ENCODE measurements at places on chromosomes 6 and 20.

- H3K27me3 ChIP-seq, result no peaks in the 10 kb centered on the region
- H3K4me1 ChIP-seq, result no peaks in the 10 kb centered on the region
- no peak overlapping the region for H3K27ac ChIP-seq
- DNase-seq, result no peak
- no peak overlapping the region for H3K4me3 ChIP-seq
- H3K36me3 ChIP-seq, result no peaks in the 10 kb centered on the region
Measured at GRCh38 chr6:70125602-70126001, 177.3 kb downstream of the COL9A1 start.

DNA sequence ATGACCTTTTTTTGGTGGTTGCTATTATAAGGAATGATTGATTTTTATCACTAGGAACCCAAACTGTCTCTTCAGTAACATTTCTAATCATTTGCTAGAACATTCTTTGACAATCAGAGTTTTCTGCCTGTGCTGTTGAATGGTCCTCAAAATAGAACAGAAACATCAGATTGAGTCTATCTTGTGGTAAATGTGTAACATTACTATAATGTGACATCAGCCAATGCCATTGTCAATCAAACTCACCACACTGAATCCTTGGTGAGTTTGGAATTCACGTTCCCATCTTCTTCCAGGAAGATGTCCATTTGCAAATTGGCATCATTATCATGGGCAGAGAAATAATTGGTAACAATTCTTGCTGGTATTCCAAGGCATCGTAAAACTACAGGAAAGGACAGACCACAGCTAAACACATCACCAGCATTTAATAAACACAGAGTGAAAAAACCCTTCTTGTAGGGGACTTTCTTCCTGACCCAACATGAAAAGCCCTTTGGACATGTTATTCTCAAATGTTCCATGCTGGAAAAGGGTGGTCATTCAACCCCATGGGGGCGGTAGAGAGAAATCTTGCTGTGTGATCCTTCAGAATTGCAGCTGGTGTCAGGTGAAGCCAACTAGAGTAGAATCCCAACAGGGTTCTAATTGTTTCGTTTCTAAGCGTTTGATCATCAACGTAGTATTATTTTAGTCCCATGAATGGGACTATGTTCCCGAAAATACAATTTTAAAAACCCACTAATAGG lies 98.5 kb downstream of the F13A1 start:
- DNase-seq, result no peak
- no peak overlapping the region for H3K27ac ChIP-seq
- H3K4me1 ChIP-seq, result no peaks in the 10 kb centered on the region
- H3K27me3 ChIP-seq, result no peaks in the 10 kb centered on the region
- H3K4me3 ChIP-seq, result no peak overlapping the region

DNA sequence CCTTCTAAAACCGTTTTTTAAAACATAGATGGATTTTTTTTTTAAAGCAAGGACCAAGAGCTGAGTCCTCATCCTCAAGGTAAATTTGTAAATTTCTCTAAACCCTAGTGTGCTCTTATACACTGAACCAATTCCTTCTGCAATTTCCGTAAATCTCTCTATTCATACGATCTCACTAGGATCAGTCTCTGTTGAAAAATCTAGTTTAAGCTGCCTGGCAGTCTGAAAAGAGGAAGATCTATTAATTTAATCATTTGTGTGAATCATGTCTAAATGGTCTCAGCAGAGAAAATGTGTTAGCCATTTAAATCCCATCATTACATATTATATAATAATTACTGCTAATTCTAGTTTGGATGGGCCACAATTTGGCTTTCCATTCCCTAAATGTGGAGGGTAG lies 184.2 kb upstream of the TSHZ2 start:
- H3K27ac ChIP-seq, result no peak overlapping the region
- H3K4me3 ChIP-seq, result no peak overlapping the region
- H3K27me3 ChIP-seq, result no peaks in the 10 kb centered on the region

DNA sequence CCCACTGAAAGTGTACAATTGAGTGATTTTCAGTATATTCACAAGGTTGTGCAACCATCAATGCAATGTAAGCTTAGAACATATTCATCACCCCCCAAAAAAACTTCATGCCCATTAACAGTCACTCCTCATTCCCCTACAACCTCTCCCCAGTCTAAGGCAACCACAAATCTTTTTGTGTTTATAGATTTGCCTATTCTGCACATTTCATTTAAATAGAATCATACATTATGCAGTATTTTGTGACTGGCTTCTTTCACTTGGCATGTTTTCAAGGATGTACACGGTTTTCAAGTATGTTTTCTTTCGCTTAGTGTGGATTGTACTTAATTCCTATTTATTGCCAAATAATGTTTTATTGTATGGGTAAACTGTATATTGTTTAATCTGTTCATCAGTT lies 329.3 kb upstream of the RNF24 start:
- peaks cover 14% of the 10 kb centered on the region for H3K27me3 ChIP-seq
- DNase-seq, result no peak
- no peaks in the 10 kb centered on the region for H3K4me1 ChIP-seq
- H3K27ac ChIP-seq, result no peak overlapping the region
- H3K4me3 ChIP-seq, result no peak overlapping the region

DNA sequence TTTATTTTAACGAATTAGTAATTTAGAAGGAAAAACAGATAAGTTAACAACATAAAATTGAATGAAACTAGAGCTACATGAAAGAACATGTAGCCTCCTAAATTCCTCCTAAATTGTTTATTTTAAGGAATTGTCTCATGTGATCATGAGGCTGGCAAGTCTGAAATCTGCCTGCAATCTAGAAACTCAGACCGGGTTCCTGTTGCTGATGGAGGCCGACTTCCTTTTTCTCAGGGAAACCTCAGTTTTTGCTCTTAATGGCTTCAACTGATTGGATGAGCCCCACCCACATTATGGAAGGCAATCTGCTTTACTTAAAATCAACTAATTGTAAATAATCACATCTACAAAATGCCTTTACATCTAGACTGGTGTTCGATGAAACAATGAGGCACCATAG lies 267.6 kb upstream of the PRND start:
- H3K36me3 ChIP-seq, result no peaks in the 10 kb centered on the region
- DNase-seq, result no peak
- H3K4me3 ChIP-seq, result no peak overlapping the region
- no peaks in the 10 kb centered on the region for H3K4me1 ChIP-seq

DNA sequence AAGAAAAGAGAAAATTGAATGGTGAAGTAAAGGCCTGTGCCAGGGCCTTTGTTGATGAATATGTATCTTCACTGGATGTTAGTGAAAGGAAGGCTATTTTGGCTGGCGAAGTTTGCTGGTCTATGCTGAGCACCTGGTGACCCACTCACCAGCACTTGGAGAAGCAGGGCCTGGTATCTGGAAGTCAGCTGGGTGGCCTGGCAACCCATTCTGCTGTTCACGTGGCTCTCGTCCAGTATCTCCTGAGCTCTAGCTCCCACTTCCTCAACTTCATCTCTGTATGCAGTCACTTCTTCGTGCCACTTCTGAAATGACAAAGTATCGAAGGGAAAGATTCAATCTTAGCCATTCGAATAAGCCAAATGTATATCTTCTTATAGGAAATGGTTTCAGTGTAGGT lies 283.7 kb downstream of the SYNE1 start:
- no peaks in the 10 kb centered on the region for H3K4me1 ChIP-seq
- no peak overlapping the region for H3K27ac ChIP-seq
- no peak for DNase-seq
- no peak overlapping the region for H3K4me3 ChIP-seq
- no peaks in the 10 kb centered on the region for H3K36me3 ChIP-seq

- peaks cover 14% of the 10 kb centered on the region for H3K36me3 ChIP-seq
- H3K4me3 ChIP-seq, result no peak overlapping the region
- no peak overlapping the region for H3K27ac ChIP-seq
- peaks cover 6% of the 10 kb centered on the region for H3K4me1 ChIP-seq
- no peak for DNase-seq
- no peaks in the 10 kb centered on the region for H3K27me3 ChIP-seq
Measured at GRCh38 chr6:145809785-145810184, 4.8 kb downstream of the FBXO30 start.

DNA sequence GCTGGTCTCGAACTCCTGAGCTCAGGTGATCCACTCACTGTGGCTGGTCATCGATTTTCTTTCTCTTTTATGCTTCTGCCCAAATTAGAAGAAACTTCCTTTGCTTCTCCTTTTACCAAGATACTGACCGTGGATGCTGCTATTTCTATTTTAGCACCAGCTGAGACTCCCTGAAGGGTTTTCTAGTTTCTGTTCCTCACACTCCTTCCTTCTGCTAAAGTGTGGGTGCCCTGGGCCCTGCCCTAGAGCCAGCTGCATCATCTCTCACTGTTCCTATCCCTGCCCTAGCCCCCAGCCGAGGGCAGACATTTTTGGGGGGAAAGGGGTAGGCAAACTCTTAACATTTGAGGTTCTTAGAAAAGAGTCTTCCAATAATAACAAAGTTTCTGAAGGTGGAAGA lies 6.3 kb downstream of the SMOC2 start:
- DNase-seq, result no peak
- no peaks in the 10 kb centered on the region for H3K36me3 ChIP-seq
- no peaks in the 10 kb centered on the region for H3K4me1 ChIP-seq
- H3K27me3 ChIP-seq, result peaks cover 18% of the 10 kb centered on the region

DNA sequence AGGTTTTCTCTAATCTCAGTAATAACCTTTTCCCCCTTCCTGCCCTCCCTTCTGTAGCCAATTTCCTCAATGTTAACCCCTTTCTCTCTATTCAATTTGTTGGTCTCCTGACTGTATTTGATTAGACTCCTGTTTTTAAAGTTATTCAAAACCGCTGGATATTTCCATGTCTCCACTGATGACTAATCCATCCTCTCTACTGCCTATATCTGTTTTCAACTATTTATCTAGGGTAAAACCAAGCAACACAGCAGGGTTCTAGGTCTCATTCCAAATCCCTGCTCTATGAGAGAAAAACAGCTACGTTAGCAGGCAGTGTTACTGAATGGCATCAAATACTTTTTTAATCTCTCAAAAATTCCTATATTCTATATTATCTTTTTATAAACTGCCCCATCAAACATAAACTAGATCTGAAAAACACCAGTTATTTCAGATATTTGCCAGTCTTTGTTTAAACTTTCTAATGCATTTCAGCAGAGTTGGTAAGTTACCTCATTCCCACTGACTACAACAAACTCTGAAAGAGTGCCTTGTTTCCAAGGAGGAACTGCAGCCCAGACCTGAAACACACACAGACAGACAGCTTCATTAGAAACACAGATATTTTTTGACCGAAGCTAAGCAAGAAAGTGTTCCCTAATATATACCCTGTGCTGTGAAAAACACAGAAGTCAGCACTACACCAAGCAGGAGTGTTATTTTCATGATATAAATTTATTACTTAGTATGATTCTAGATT lies 8.2 kb downstream of the RTN4IP1 start:
- no peaks in the 10 kb centered on the region for H3K27me3 ChIP-seq
- DNase-seq, result no peak
- no peaks in the 10 kb centered on the region for H3K4me1 ChIP-seq

DNA sequence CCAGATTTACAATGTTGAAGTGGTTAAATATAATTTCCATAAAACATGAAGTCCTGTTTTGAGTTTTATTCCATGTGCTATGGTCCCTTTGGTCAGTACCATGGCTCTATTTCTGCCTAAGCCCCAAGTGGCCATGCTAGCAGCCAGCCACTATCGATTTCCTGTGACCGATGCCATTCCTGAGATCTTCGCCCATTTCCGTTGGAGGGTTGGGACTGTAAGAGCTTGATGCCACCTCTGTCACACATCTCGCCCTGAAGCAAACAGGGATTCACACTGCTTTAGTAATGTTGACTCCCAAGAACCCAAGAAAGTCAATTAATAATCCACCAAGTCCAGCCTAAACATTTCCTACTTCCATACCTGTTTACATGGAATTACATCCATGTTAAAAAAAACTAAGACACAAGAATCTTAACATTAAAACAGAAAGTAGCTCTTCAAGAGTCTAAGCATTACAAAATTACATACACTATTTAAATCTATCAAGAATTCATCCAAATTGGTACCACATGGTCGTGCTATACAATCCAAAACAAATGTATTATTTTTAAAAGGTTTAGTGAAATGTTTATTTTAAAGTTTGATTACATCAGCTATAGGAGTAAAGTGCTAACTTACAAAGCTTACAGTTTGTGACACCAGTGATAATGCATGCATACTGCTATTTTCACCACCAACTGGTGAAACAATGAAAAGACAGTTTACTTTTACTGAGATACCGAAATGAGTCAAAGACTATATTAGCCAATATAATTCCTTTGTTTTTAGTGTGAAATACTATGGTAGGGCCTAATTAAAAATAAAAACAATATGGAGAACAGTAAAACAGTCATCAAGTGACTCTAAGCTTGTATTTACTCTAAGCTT lies 2.5 kb downstream of the RBM39 start:
- H3K4me3 ChIP-seq, result peak overlapping the region; percentile 66
- no peaks in the 10 kb centered on the region for H3K27me3 ChIP-seq
- H3K4me1 ChIP-seq, result peaks cover 55% of the 10 kb centered on the region
- DNase-seq, result no peak
- peak overlapping the region; percentile 99 for H3K27ac ChIP-seq

- H3K4me3 ChIP-seq, result no peak overlapping the region
- no peaks in the 10 kb centered on the region for H3K27me3 ChIP-seq
- H3K36me3 ChIP-seq, result no peaks in the 10 kb centered on the region
Measured at GRCh38 chr6:155528982-155529453, 73.4 kb upstream of the NOX3 start.

DNA sequence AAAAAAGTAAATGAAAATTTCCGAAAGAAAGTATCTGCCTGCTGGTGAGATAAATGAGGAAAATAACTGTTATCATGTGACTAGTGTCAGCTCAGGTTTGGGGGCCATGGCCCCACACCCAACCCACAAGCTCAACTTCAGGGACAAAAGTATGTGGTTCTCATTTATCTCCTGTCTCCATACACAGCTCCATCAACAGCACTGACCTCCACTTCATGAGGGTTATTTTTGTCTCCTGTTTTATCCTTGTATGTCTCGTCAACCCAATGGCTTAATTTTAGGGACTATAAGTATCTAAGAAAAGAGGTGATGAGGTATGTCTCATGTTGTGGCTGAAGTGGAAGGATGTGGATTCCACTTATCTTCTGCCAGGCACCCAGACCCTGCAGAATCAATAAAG lies 271.6 kb upstream of the RIN2 start:
- no peak overlapping the region for H3K4me3 ChIP-seq
- no peak for DNase-seq
- no peaks in the 10 kb centered on the region for H3K4me1 ChIP-seq
- H3K36me3 ChIP-seq, result no peaks in the 10 kb centered on the region

DNA sequence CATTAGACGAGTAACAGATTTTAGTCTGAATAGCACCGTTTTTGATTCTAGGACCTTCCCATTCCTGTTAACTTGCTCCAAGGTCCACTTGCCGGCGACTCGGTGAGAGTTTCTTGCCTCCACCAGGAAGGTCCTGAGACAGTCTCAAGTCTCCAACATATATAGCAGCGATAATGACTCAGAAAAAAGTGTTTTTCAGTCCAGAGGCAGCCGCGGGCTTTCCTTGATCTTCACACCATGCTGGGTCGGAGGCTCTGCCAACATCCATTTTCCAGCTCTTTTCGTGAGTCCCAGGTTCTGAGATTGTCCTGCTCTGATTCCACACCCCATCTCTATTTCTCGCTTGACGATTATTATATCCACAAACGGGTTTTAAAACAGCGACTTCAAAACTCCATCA lies 170.5 kb downstream of the GPX5 start:
- H3K27ac ChIP-seq, result no peak overlapping the region
- no peaks in the 10 kb centered on the region for H3K4me1 ChIP-seq
- no peak for DNase-seq
- peaks cover 76% of the 10 kb centered on the region for H3K27me3 ChIP-seq

GRCh38 chr6:20933057-20933788 lies 399.0 kb downstream of the CDKAL1 start:
- no peaks in the 10 kb centered on the region for H3K4me1 ChIP-seq
- no peak for DNase-seq
- no peaks in the 10 kb centered on the region for H3K27me3 ChIP-seq
- no peak overlapping the region for H3K4me3 ChIP-seq
- no peak overlapping the region for H3K27ac ChIP-seq
- no peaks in the 10 kb centered on the region for H3K36me3 ChIP-seq

GRCh38 chr20:21391185-21391971 lies 5.9 kb downstream of the NKX2-4 start:
- peaks cover 17% of the 10 kb centered on the region for H3K27me3 ChIP-seq
- DNase-seq, result no peak
